CD4-positive, alpha-beta memory T cell (primary cell): ENCODE measurements at places on chromosomes 11 and 22.

GRCh38 chr22:30574997-30575671 is 669 bp upstream of the GAL3ST1 start:
- no peaks in the 10 kb centered on the region for H3K27me3 ChIP-seq
- peaks cover 41% of the 10 kb centered on the region for H3K36me3 ChIP-seq
- no peak for DNase-seq
- no peak overlapping the region for H3K27ac ChIP-seq
- peaks cover 4% of the 10 kb centered on the region for H3K4me1 ChIP-seq

- no peak overlapping the region for H3K27ac ChIP-seq
- H3K4me3 ChIP-seq = no peak overlapping the region
- no peak for DNase-seq
- peaks cover 26% of the 10 kb centered on the region for H3K4me1 ChIP-seq
Observed at GRCh38 chr11:64994318-64994717, 2.5 kb downstream of the BATF2 start.

- H3K27ac ChIP-seq = no peak overlapping the region
- no peaks in the 10 kb centered on the region for H3K4me1 ChIP-seq
- H3K27me3 ChIP-seq = no peaks in the 10 kb centered on the region
- no peak overlapping the region for H3K4me3 ChIP-seq
Observed at GRCh38 chr11:44814881-44815592, 88.3 kb downstream of the TSPAN18 start.

DNA sequence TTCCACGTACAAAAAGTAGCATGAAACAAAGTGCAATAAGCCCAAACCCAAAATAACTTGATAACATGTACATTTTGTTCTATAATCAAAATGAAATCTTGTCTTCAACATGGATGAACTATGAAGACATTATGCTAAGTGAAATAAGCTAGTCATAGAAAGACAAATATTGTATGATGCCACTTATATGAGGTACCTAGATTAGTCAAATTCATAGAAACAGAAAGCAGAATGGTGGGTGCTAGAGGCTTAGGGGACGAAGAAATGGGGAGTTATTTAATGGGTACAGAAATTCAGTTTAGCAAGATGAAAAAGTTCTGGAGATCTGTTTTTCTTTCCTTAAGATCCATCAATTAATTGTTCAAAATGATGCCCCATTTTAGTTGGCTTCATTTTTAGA is 7.5 kb downstream of the PGM2L1 start:
- H3K27ac ChIP-seq = no peak overlapping the region
- H3K4me1 ChIP-seq = peaks cover 24% of the 10 kb centered on the region
- H3K27me3 ChIP-seq = no peaks in the 10 kb centered on the region
- DNase-seq = no peak

- no peaks in the 10 kb centered on the region for H3K27me3 ChIP-seq
- no peak overlapping the region for H3K4me3 ChIP-seq
- H3K36me3 ChIP-seq = no peaks in the 10 kb centered on the region
- DNase-seq = no peak
- peaks cover 25% of the 10 kb centered on the region for H3K4me1 ChIP-seq
Observed at GRCh38 chr22:45686836-45687235, 15.2 kb downstream of the ATXN10 start.

GRCh38 chr22:46322711-46323110 is 12.8 kb upstream of the TRMU start:
- no peak for DNase-seq
- no peak overlapping the region for H3K4me3 ChIP-seq
- no peaks in the 10 kb centered on the region for H3K4me1 ChIP-seq
- H3K27ac ChIP-seq = no peak overlapping the region
- no peaks in the 10 kb centered on the region for H3K36me3 ChIP-seq

DNA sequence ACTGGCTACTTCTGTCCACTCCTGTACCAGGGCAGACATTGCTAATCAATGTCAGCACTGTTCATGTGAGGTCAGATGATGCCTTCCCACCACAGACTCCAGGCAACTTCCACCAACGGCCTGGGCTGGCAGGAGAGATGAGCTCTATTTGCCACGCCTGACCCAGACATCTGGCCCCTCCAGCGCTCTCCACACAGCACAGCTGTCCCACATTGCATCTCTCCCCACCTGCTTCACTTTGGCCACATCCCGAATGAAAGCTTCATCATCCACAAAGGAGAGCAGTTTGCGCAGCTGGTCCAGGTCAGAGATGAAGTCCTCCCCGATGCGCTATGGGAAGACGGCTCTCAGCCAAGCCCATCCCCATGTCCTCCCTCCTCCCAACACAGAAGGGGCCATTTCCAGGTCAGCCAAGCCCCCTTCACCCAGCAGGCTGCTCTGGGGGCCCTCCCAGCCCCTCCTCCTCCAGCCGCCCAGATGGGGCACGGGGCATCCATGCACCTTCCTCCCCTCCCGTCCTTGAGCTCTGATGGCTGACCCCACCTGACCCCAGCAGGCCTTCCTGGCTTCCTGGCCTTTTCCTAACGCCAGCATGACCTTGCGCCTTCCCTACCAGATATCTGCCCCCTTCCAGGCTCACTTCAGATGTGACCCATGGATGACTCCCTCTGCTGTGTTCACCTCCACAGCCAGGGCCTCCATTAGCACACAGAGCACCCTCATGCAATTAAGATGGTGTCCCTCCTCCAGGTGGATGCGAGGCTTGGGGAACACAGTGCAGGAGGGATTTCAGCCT is 7.4 kb downstream of the PYGM start:
- no peak overlapping the region for H3K4me3 ChIP-seq
- no peak overlapping the region for H3K27ac ChIP-seq
- peaks cover 5% of the 10 kb centered on the region for H3K4me1 ChIP-seq
- no peaks in the 10 kb centered on the region for H3K36me3 ChIP-seq

- no peak for DNase-seq
- H3K4me1 ChIP-seq = no peaks in the 10 kb centered on the region
- no peaks in the 10 kb centered on the region for H3K36me3 ChIP-seq
Observed at GRCh38 chr11:126124231-126124661, 61.6 kb upstream of the CDON start.
